Stimulated activated CD4-positive, alpha-beta T cell treated with anti-CD3 and anti-CD28 coated beads, Interleukin-1b, Interleukin-23, amount 100 ng/mL, for 48 hours (primary cell): ENCODE measurements at places on chromosomes 7 and 10.

DNA sequence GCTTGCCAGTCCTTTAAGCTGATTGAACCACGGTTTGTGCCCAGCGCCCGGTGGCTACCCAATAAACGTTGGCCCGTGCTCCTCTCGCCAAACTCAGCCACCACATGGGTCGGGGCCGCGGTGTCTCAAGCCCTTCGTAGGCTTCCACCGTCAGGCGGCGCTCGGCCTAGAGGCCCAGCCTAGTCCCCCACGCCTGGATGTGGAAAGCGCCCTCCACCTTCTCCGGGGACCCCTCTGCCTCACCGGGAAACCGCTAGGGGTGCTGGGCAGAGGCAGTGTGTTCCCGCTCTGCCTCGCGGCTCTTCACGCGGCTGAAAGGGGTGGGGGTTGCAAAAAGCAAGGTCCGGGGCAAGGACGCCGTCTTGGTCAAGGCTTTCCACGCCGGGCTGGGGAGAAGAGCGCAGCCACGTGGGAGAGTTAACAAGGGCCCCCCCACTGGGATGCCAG is 29.8 kb downstream of the LEP start:
- no peak for DNase-seq

DNA sequence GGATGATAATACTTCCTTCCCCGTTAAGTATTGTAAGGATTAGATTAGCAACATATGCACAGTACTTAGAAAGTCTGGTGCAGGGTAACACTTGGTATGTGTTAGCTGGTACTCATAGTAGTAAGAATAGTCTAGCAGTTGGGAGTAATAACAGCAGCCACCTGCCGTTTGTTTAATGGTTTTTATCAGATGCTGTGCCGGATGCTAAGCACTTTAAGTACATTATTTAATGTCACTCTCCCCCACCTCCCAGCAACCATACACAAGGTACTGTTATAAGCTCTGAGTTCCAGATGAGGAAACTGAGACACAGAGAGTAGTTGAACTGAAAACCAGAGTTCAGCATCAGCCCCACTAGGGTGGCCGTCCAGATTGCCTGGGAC is 60.1 kb downstream of the ZMIZ1 start:
- DNase-seq, result no peak

DNA sequence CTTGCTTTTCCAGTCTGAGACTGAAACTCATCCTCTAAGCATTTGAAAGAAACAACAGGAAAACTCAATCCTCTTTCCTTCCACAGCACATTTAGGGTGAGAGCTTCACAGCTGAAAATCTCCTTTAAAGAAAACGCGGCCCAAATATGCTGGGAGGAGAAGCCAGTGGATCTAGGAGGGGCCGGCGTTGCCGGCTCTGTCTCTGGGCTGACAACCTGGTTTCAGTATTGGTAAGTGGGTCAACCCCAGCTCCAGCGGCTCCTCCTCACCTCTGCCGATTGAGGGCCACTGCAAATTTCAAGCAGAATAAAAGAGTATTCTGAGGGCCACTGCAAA is 75.3 kb upstream of the CPXM2 start:
- no peak for DNase-seq

DNA sequence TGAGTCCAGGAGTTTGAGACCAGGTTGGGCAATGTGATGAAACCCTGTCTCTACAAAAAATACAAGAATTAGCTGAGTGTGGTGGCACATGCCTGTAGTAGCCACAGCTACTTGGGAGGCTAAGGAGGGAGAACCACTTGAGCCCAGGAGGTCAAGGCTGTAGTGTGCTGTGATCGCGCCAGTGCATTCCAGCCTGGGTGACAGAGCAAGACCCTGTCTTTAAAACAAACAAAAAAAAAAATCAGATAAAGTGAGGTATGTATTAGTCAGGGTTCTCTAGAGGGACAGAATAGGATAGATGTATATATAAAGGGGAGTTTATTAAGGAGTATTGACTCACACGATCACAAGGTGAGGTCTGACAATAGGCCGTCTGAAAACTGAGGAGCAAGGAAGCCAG is 101.5 kb upstream of the GPR26 start:
- no peak for DNase-seq

- DNase-seq, result no peak
Measured at GRCh38 chr7:30177965-30178364, 43.2 kb downstream of the MTURN start.

DNA sequence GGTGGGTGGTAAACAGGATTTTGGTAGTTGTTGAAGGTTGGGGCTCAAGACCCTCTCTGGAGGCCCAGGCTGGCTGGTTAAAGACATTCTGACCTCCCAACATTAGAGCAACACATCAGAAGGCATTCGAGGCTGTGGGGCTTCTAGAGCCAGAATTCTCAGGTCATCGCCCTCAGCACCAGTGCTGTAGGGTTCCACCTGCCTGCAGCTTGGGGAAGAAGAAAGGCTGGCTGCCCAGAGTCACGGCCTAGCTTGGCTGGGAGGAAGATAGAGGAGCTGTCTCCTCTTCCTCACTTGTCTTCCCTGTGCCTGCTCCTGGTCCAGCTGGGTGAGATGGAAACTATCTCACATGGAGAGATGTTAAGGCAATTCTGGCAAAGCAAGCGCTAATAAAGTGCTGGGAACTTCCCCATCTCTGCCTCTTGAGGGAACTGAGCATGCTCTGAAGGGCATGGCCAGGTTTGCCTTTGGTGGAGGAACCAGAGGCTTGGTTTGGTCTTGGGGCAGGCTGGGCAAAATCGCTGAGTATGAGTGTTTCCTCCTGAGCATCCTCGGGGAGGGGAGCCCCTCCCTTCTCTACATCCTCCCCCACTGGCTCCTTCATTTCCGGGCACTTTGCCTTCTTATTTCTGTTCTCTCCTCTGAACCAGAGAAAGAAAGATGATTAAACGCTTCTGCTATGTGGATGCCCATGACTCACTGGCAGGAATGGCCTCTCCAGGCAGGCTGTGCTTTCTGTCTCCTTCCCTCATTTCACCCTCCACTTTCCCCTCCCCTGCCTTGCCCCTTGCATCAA is 509.0 kb upstream of the PODXL start:
- no peak for DNase-seq

- DNase-seq, result no peak
Measured at GRCh38 chr7:69108097-69108496, 490.2 kb upstream of the AUTS2 start.

DNA sequence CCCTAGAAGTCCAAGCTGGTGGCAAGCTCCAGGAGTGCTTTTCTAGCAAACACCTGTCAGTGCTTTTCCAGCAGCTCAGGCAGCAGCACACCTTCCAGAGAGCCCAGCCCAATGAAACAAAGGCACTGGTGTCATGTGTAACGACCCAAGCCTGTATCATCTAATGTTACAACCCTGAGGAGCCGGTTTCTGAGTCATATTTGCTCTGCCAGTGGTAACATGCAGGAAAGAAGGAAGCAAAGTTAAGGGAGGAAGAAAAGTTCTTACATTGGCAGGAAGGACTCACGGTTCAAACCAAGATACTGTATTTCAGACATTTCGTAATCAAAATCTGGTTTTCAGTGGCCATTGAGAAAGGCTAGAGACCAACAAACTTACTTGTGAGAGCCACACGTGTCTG is at the start of gene ANKRD22:
TSS of gene ANKRD22 (minus strand) at position 139 of the 400 bp plus-strand sequence. CDS start 237 bp downstream, outside the sequence.
- DNase-seq, result no peak

GRCh38 chr7:30814700-30815387 is 43.6 kb downstream of the MINDY4 start:
- no peak for DNase-seq

DNA sequence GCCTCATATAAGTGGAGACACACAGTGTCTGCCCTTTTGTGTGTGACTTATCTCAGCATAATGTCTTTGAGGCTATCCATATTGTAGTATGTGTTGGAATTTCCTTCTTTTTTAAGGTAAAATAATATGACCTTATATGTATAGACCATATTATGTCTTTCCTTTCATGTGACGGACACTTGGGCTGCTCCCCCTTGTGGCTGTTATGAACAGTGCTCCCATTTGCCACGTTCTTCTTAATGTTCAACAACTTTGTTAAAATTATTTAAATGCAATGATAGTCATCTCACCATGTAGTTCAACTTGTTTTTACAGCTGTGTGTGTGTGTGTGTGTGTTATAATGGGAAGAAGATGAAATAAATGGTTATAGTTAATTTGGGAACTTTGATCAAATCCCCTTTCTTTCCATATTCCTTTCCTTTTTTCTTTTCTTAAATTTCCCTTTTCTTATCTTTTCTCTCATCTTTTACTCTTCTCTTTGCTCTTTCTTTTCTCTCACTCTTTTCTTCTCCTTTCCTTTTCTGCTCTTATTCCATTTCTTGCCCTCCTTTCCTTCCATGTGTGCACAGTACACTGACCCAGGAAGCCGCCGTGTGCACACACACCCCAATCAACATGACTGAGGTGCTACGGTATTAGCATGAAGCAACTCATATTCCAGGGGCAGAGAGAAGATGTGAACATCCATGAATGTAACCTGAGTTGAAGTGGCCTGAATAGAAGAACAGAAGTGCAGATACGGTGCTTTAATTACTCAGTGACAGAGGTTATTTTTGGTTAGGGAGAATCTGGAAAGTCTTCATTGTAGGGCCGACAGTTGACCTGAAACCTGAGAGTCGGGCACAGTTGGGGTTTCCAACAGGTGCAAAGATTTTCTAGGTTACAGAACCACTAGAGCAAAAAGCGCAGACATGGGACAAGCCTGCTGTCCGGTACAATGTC is 596.6 kb downstream of the SDK1 start:
- DNase-seq, result peak; percentile 44

DNA sequence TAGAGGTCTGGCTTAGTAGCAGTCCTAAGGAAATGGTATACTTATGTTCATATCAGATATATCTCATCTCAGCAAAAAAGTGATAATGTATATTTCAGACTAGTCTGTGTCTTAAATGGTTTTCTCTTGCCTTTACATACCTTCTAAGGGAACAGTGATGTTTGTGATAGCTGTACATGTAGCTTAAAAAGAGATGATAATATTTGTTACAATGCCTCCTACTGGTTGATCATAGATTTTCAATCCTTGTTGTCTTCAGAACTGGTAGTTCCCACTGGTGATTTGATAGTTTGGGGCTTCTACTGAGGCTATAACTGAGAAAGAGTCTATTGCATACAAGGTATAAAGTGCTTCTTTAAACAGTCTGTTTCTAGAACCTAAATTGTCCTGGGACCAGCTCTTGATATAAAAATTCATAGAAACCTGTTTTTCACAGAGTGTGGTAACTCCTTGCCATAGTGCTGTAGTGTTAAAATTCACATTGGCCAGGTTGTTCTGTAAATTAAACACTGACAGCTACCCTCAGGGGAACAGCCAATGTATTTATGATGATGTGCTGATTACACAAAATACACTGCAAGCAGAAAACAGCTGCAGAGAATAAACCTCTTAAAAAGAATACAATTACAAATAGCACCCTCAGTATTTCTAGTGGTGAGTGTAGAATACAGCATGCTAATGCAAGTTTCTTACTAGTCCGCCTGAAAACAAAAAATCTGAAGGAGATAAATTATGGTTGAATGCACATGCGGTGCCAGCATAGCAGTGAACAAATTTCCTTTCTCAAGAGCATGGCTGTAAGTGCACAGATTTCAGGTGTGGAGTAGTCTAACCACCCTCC is 90.3 kb downstream of the BTRC start:
- no peak for DNase-seq

DNA sequence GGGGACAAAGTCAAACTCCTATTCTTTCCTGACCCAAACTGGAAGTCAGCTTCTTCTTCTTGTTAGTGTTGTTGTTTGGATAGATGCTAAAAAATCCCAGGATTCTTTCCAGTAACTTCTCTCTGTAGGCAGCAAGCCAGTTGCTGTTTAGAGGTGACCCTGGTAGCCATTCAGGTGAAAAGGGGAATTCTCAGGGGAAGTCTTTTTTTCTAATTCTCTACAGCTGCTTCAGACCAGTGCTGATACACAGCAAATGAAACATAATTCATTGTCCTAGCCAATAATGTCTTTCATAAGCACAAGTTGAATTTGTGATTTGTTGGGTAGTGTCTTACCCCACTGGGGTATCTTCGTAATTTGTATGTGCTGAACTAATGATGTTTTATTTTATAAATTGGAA is 357.3 kb downstream of the BBS9 start:
- DNase-seq, result no peak

- DNase-seq, result no peak
Measured at GRCh38 chr7:19815546-19815945, 42.1 kb upstream of the TMEM196 start.

DNA sequence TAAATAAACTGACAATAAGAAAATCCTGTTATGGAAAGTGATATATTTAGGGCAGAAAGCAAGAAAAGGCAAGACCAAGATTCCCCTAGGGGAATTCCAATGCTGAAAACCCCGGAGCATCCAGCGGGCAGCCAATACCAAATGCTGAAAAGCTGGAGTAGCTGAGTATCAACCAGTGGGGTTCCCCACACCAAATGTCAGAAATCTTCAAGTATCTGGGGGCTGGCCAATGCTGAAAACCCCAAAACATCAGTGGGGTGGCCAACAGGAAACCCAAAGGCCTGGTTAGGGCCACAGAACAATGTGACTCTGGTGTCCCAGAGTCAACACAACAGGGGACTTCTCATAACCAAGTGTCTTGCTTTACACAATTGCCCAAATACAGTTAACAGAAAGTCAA is 271.8 kb upstream of the CACNA2D1 start:
- no peak for DNase-seq

DNA sequence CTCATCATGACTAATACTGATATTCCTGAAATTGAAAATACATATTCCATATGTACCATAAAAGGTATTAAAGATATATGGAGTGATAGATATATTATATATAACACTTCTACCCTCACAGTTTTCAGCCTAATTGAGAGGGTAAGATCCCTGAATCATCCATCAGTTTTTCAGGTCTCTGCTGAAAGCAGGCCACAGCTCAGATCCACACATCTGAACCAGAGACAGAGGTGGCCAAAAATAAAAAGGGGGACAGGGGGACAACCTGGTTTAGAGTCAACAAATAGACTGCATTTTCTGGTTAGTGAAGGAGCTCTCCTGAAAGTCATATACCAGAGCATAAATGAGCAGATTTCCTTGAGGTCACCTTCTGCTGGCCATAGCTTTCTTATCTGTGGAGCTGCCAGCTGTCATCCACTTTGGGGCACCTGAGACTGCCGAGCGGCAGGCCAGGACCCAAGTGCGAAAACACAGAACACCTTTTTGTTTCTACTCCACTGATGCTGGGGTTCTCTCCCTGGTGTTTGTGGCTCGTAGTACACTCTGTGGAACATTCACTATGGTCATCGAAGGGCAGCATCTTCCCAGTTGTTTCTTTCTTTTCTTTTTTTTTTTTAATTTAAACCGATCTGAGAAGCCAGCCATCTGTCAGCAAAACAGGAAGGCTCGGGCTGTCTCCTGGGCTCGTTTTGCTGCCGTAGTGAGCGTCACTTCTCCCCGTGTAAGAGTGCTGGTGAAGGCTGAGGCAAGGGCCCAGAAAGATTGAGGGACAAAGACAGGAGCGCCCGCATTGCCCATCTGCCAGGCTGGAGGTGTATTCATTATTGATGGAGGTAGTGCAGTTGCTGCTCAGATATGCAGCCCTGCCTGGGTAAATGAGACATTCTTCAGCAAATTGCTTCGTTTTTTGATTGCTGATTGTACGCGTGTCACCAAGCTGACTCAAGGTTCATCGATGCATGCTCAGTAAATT is 13.5 kb downstream of the IKZF1 start:
- DNase-seq, result peak; percentile 41

DNA sequence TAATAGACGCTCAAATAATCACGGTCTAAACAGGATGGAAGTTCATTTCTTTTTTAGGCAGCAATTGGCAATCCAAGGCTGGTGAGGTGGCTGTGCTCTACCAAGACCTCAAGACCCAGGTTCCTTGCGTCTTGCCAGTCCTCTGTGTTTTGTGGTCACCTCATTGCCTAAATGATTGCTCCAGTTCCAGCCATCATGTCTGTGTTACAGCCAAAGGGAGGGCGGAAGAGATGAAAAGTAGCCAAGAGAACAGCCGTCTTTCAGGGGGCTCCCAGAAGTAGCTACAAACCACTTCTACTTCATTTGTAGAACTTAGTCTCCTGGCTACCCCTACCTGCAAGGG is 19.2 kb upstream of the C10orf67 start:
- DNase-seq, result no peak

- no peak for DNase-seq
Measured at GRCh38 chr10:105070952-105071351, 429.9 kb downstream of the SORCS3 start.
